ENCODE measurements at places on chromosomes 7 and 10.

DNA sequence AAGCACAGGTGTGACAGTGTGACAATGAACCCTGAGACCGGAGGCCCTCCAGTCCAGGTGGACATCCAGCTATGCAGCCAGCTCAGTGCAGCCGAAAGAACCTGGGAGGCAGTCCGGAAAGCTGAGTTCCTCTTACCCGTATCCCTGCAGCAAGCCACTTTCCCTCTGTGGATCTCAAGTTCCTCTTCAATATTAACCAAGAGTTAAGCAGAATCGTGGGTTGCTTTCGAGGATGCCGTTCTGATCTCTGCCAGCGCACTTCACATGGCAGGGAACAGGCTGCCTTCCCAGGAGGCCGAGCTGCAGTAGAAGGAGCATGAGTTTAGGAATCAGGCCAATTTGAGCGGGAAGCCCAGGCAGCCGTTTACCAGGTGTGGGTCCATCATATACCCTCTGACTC lies 591.6 kb downstream of the SDK1 start:
- no peak for DNase-seq

DNA sequence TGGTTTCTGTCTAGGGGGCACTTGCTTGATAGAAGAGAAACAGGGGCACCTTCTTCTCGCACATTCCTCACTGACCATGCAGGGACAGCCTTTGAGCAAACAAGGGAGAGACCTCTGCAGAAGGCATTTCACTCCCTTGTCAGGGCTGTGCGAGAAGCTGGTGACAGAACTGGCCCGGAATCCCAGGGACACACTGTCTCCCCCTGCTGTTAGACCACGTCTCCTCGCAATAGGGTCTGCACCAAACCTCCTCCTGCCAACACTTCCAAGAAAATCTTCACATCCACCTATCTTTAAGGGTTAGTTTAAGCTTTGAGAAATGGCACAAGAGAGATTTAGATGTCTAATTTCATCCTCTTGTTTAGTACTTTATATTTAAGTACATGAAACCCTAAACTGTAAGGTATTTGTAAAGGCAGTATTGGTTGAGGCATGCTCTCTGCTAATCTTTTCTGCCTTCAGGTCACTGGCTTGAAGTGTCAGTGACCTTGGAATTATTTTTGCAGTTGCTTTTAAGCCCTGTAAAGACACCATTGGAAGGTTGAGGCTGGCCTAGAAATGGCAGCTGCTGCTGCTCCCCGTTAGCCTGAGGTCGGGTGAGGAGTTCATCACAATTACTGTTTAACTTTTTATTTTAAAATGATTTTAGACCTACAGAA lies 37.0 kb downstream of the RBM20 start:
- DNase-seq, result no peak

DNA sequence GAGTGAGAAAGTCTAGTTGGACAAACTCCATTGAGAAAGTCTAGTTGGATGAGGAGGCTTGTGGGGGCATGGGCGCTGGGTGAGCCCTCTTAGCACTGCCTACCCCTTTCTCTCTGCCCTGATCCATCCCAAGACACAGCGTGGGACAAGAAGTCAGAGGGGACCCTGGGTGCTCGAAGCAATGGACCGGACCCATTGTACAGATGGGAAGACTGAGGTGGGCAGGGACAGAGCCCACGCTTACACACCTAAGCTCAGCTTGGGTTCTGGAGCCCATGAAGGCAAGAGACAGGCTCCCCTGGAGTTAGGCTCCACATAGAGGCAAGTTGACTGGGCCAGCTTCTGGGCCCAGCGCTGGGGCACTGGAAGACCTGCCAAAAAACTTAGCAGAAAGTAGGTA lies 126.8 kb upstream of the TNRC18 start:
- DNase-seq, result no peak

DNA sequence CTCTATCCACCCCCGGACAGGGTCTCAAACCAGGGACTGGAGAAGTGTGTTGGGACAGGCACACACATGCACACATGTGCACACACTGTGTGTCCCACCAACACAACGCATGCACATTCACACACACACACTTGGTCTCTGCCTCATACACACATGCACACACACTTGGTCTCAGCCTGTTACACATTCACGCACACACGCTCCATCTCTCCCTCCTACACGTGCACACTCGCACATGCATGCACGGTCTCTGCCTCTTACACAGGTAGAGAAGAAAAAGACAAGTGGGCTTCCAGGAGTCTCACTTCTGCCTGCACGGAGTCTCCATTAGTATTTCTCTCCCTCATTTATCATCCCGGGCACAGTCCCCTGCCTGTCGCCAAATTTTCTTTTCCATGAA lies 171.2 kb downstream of the EBF3 start:
- no peak for DNase-seq

GRCh38 chr10:69010151-69010640 lies 21.6 kb downstream of the KIFBP start:
- DNase-seq, result no peak

DNA sequence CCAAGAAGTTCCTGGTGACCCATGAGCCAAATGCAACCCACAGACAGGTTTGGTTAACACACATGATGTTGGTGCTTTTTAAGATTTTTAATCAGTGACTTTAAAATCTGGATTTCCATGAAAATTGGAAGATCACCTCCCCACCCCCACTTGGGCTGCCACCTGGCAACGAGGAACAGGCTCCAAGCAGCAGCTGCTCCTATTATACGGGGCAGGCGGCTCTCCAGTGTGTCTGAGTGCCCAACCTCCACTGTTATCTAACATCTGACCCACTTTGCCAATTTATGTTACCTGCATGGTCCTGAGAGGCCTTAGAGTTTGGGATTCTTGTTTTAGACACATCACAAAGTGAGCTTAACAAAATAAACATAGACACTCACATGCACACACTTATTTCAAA lies 56.4 kb downstream of the SGMS1 start:
- DNase-seq, result no peak
